ENCODE measurements at places on chromosomes 5 and 9.

DNA sequence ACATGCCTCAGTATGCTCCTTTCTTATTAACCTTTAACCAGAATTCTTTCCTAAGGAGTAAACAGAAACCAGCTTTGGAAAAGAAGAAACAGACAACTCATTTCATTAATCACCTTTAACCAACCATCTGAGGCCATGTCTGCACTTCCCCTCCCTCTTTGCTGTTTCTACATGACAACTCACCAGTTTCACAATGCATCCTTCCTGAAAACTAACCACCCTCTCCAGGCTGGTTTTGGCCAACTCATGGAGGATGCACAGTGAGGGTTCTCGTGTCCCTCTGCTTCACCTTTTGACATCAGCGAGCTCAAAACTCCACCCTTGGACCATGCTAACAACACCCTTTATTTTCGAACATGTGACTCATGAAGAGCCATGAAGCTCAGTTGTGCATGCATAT lies 244.1 kb downstream of the ELAVL2 start:
- peak; percentile 4 for DNase-seq

DNA sequence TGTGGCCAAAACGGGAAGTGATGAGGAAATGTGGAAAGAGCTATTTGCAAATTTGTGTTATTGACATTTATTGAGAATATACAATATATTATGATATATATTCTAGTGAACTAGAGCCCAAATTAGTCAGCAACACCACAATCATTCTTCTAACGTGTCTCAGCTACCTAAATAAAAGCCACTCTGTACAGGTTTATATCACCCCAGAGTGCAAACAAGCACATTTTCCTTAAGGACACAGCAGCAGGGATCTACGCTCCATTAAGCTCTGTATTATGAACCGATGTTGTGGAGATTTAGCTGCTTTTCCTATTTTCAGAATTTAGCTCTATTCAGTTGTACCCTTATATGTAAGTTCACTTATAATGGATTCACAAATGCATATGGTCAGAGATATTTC lies 77.9 kb downstream of the CDH18 start:
- no peak for DNase-seq

DNA sequence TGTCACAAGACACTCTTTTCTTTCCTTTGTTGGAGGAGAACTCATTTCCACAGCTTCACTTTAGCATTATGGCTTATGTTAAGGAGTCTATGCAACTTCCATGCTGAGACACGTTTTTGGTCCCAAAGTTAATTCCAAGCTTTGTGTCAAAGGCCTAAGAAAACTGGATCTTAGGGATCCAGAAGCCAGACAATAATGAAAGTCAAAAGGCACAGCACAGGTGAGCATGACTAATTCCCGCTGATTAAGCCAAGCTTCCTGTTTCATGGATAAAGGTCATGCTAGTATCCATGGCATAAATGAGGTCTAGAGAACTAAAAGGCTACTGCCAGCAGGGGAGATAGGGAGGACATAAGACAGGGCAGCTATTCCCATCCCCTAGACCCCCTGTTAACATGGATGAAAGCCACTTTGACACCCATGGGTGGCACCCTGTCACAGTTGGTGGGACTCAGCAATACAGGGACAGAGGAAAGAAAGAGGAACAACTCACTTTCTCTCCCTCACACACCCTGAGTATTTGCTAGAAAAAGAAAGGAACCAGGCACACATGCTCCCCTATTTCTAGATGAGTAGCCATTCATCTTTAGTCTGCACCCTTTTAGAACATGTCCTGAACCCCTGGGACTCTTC lies 438.1 kb upstream of the CDH9 start:
- no peak for DNase-seq

GRCh38 chr9:68546596-68547390 lies 6.1 kb upstream of the TMEM252 start:
- DNase-seq = no peak

- DNase-seq = peak; percentile 12
These were observed 232.1 kb downstream of the SH3GL2 start for GRCh38 chr9:17810728-17811571.

All from C1 segment of cervical spinal cord (tissue), 14 donors.